ENCODE measurements at places on chromosomes 6 and 20.
A peak's percentile ranks its signal among the peaks of the same experiment; 100 is the strongest.

- no peaks in the 10 kb centered on the region for H3K4me1 ChIP-seq
- no peak overlapping the region for H3K27ac ChIP-seq
- H3K36me3 ChIP-seq: no peaks in the 10 kb centered on the region
- no peaks in the 10 kb centered on the region for H3K27me3 ChIP-seq
- no peak for DNase-seq
Measured at GRCh38 chr6:25315194-25316177, 36.3 kb downstream of the CARMIL1 start.

- H3K27ac ChIP-seq: no peak overlapping the region
- DNase-seq: no peak
- H3K36me3 ChIP-seq: no peaks in the 10 kb centered on the region
- H3K4me3 ChIP-seq: no peak overlapping the region
Measured at GRCh38 chr6:126535138-126535537, 195.2 kb downstream of the CENPW start.

DNA sequence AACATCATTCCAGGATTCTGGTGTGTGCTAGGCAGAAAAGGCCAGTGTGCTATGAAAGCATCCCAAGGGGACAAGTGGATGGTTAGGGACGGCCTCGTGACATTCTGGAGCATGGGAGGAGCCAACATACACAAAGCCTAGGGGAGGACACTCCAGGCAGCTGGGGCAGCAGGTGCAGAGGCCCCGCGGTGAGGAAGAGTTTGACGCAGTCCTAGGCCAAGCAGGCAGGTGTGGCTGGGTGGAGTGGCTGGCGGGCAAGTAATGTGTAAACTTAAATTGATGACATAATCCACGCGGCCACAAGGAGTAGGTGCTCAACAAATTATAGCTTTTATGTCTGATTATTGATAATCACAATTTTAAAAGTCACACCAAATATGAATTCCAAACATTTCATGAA is 93.6 kb downstream of the TMEM242 start:
- peaks cover 26% of the 10 kb centered on the region for H3K27me3 ChIP-seq
- no peak overlapping the region for H3K4me3 ChIP-seq
- DNase-seq: no peak
- no peak overlapping the region for H3K27ac ChIP-seq

DNA sequence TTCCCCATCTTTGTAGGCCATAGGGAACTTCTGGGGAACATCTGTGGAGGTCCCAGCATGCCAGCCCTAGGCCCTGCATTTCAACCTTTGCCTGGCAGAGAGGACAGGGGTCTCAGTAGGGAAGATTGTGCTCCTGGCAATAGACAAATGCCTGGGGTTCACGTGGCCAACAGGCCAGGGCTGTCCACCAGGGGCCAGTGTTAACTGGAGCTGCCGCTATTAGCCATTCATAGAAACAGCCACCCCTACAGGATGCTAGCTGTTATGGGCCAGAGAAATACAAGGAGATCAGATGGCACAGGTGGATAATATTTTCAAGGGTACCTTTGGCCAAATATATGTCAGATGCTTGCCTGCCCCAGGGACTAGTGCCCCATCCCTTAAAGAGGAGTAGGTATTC is 932.9 kb downstream of the QKI start:
- H3K4me3 ChIP-seq: no peak overlapping the region
- H3K4me1 ChIP-seq: no peaks in the 10 kb centered on the region
- DNase-seq: no peak
- H3K36me3 ChIP-seq: no peaks in the 10 kb centered on the region
- H3K27me3 ChIP-seq: no peaks in the 10 kb centered on the region
- H3K27ac ChIP-seq: no peak overlapping the region

- H3K4me1 ChIP-seq: no peaks in the 10 kb centered on the region
- DNase-seq: no peak
- H3K36me3 ChIP-seq: no peaks in the 10 kb centered on the region
- no peak overlapping the region for H3K27ac ChIP-seq
- no peak overlapping the region for H3K4me3 ChIP-seq
- H3K27me3 ChIP-seq: no peaks in the 10 kb centered on the region
Measured at GRCh38 chr6:123016431-123017103, 20.5 kb downstream of the CLVS2 start.

GRCh38 chr20:20443504-20443903 is 75.6 kb downstream of the INSM1 start:
- no peaks in the 10 kb centered on the region for H3K27me3 ChIP-seq
- no peaks in the 10 kb centered on the region for H3K36me3 ChIP-seq
- no peaks in the 10 kb centered on the region for H3K4me1 ChIP-seq
- DNase-seq: no peak
- no peak overlapping the region for H3K27ac ChIP-seq

- DNase-seq: no peak
- no peaks in the 10 kb centered on the region for H3K27me3 ChIP-seq
- peaks cover 17% of the 10 kb centered on the region for H3K4me1 ChIP-seq
- no peak overlapping the region for H3K4me3 ChIP-seq
- H3K36me3 ChIP-seq: peaks cover 38% of the 10 kb centered on the region
- H3K27ac ChIP-seq: no peak overlapping the region
Measured at GRCh38 chr6:57134954-57135353, 37.2 kb upstream of the BAG2 start.

DNA sequence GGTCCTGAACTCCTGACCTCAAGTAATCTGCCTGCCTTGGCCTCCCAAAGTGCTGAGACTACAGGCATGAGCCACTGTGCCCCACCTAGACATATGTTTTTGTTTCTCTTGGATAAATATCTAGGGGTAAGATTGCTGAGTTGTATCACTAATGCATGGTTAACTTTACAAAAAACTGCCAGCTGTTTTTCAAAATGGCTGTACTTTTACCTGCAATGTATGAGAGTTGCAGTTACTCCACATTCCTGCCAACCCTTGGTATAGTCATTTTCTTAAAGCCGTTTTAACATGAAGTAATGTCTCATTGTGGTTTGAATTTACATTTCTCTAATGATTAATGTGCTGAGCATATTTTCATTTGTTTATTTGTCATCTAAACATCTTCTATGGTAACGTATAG is 289.7 kb downstream of the UTRN start:
- H3K4me3 ChIP-seq: no peak overlapping the region
- no peak for DNase-seq
- H3K27ac ChIP-seq: no peak overlapping the region
- peaks cover 51% of the 10 kb centered on the region for H3K36me3 ChIP-seq
- H3K4me1 ChIP-seq: peaks cover 23% of the 10 kb centered on the region

DNA sequence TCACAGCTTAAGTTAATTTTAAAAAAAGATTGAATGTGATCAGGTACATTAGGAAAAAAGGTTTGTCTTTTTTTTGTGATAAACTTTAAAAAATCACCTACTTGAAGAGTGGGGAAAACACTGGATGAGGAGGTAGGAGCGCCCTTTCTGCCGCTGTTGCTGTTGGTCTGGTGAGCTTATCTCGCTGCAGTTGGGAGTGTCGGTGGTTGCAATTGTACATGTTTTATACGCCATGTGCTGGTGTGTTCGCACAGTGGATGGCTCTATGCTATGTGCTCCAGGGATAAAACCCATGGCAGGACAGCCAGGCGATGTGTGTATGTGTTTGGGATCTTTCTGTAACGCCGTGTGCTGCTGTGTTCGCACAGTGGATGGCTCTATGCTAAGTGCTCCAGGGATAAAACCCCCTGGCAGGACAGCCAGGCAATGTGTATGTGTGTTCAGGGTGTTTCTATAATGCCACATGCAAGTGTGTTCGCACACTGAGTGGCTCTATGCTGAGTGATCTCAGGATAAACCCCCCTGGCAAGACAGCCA is 1.7 kb downstream of the SLC22A3 start:
- H3K27me3 ChIP-seq: peaks cover 51% of the 10 kb centered on the region
- H3K4me3 ChIP-seq: no peak overlapping the region
- H3K4me1 ChIP-seq: no peaks in the 10 kb centered on the region
- H3K36me3 ChIP-seq: no peaks in the 10 kb centered on the region
- H3K27ac ChIP-seq: no peak overlapping the region
- no peak for DNase-seq

DNA sequence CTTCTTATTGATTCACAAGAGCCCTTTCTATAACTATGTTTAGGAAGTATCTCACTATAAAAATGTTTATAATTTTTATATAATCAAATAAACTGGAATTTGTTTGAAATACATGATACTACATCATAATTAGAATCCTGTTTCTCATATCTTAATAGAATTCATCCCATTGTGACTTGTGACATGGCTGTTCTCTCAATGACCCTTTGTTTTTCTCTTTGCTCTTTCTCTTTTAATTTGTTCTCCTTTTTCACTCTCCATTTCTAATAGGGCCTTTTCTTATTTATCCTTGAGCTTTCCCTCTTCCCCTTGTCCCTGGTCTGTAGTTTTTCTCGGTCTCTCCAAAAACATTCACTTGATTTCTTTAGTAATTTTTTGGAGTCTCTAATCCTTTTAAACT is 111.3 kb downstream of the ADGRB3 start:
- H3K27ac ChIP-seq: no peak overlapping the region
- H3K36me3 ChIP-seq: no peaks in the 10 kb centered on the region
- H3K4me1 ChIP-seq: no peaks in the 10 kb centered on the region
- H3K4me3 ChIP-seq: no peak overlapping the region

DNA sequence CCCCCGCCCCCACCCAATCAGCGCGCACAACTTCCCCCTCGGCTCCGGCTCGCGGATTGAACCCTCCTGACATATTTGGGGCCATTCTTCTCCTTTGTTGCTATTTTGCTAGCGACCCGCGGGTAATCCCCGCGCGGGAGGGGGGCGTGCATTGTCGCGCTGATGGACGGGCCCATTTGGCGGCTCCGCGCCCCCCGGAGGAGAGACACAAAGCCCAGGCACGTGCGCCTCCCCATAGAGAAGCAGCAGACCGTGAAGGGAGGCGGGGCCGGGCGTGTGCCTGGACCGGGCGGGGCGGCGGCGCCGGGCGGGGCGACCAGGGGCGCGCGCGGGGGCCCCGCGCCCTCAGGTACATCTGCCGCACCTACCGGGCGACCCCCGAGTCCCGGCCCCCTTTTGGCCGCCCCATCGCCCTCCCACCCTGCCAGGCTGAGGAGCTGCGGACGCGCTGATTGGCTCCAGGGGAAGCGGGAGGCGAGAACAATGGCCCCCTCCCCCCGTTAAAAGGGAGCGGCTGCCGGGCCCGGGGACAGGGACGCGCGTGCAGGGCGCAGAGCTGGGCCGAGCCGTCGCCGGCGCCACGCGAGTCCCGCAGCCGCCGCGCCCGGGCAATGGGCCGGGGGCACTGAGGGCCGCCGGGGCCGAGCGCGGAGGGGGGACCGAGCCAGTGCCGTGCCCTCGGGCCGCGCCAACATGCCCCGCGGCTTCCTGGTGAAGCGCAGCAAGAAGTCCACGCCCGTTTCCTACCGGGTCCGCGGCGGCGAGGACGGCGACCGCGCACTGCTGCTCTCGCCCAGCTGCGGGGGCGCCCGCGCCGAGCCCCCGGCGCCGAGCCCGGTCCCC is at the start of gene INSM1:
TSS of gene INSM1 (plus strand) at position 530 of the 843 bp plus-strand sequence. CDS start at position 694, 164 bp downstream.
- H3K27ac ChIP-seq: no peak within 1 kb of the TSS
- peak; percentile 49 for DNase-seq
- H3K36me3 ChIP-seq: peaks cover 3% of the 10 kb centered on the region
- H3K27me3 ChIP-seq: peaks cover 65% of the 10 kb centered on the region
- peak within 1 kb of the TSS; percentile 68 for H3K4me3 ChIP-seq

GRCh38 chr6:111625461-111626391 is 20.0 kb upstream of the TRAF3IP2 start:
- no peaks in the 10 kb centered on the region for H3K4me1 ChIP-seq
- H3K36me3 ChIP-seq: no peaks in the 10 kb centered on the region
- H3K27ac ChIP-seq: no peak overlapping the region
- no peak overlapping the region for H3K4me3 ChIP-seq

DNA sequence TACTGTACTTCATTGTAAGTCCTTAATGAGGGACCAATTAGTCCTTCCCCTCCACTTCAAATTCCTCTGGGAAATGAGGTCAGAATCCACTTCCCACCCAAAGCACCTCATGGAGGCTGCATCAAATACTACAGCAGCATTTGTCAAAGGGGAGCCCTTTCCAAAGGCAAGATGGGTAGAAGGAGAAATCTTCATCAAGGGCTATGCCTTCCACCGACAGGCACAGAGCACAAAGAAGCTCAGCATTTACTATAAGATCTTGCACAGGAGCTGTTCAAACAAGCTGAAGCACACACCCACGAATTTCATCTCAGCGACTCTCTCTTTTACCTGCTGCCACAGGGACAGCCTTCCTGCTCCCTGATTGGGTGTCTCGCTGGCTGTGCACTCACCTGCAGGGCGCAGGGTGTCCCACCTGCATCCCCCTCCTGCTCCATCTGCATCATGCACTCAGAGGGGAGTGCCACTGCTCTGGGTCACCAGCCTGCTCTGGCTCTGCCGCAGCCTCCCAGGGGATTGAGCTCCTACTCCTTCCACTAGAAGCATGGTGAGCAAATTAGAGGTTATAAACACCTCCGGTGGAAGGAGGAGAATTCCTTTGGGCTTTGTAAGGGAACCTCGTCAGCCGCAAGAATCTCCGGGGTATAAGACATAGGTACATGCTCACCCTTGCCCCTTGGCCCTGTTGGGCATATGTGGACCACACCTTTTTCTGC is 164.5 kb downstream of the ATXN1 start:
- H3K4me1 ChIP-seq: peaks cover 23% of the 10 kb centered on the region
- DNase-seq: no peak
- peaks cover 13% of the 10 kb centered on the region for H3K36me3 ChIP-seq
- no peak overlapping the region for H3K4me3 ChIP-seq
- no peak overlapping the region for H3K27ac ChIP-seq

DNA sequence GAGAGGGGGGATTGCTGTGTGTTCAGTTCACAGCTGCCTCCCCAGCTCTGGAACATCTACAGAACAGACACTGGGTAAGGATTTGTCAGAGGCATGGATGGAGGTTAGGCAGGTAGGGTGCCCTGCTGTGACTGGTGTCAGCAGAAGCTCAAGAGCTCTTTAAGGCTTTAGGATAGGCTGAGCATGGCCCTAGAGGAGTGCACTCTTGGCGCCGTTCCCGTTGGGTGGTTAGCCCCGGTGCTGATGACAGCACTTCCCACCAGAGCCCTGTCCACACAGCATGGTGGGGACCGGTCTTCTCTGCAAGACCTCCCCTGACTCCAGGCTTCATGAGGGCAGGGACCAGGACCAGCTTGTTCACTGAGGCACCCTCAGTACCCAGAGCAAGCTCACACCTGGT is 262.0 kb downstream of the BMP7 start:
- peaks cover 10% of the 10 kb centered on the region for H3K27me3 ChIP-seq
- no peak overlapping the region for H3K4me3 ChIP-seq
- no peak for DNase-seq
- H3K4me1 ChIP-seq: no peaks in the 10 kb centered on the region

Data from T-helper 2 cell treated with Interferon-gamma antibody and Interleukin-4, amounts not matched to agents 5 μg/mL and 100 μg/mL, for 36 hours (primary cell).